NCI-H2081 (cell line): ENCODE measurements at places on chromosomes 12 and 14.

DNA sequence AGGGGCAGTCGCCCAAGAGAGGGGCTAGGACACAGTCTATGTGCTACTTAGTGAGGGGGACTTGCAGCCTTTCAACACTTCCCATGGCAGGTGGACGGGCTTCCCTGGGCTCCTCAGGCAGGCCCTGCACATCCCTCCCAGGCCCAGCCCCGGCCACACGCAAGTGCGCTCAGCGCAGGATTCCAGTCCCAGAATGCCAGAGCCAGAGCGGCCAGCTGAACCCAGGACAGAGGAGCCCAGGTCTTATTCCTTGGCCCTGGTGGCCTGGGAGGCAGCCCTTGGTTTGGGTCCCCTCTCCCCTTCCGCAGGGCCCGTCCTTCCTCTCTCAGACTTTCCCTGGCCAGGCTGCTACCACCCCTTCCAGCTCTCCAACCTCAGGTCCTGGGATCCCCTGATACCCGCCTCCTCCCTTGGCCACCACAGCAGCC is 12.0 kb downstream of the DLK1 start:
- no peak for DNase-seq

- DNase-seq, result no peak
Observed at GRCh38 chr12:49796155-49796554, 32.1 kb downstream of the NCKAP5L start.

DNA sequence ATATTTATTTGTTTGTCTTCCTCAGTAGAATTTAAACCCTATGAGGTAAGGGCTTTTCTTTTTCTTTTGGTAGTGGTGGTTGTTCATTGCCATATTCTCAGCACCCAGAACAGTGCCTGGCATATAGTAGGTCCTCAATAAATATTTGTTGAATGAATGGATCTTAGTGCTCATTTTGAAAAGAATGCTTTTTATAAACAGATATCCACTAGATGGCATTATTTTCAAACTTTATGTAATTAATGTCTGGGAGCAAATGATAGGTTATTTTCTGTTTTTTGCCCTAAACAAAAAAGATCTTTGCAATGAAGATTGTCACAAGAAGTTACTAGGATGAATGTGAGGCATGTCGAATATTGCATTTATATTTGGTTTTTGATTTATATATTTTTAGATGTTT is 64.1 kb downstream of the RAD51B start:
- peak; percentile 4 for DNase-seq

DNA sequence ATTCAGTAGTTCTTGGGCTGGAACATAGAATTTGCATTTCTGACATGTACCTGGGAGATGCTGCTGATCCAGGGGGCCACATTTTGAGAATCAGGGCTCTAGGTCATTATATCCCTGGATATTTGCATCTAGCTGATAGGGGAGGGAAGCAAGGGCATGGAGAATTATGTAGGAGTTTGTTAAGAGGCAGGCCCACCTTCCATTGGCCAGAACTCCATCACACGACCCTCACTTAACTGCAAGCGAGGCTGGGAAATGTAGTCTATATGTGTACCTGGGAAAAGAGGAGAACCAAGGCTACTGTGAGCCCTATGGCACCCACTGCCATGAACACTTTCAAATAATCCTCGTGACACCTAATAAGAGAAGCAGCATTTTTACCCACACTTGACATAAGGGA is 657.6 kb downstream of the MED13L start:
- DNase-seq, result no peak

- DNase-seq, result no peak
Observed at GRCh38 chr14:77378701-77379100, 1.5 kb downstream of the SAMD15 start.

DNA sequence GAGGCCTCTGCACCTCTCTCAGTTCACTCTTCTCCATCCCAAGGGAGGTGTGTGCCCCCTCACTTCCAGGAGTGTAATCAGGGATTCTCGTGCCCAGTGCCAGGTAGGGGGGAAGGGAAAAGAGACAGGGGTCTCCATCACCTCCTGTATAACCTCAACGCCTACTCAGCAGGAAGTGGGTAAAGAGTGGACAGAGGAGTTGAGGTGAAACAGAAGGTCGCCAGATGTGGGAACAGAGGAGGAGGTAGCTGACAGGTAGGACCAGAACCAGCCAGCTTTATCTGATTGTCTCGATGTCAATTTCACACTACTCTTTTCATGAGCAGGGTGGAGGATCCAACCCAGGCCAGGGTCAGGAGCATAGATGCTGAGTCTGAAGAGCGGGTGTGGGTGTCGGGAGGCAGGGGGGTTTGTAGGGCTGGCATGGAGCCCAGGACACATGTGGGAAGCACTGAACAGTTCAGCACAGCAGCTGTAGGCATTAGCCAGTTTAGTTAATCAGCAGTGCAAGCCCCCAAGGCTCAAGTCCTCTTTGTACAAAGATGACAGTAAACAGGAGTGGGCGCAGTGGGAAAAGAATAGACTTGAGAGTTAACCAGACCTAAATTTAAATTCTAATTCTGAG is 213.5 kb downstream of the PELI2 start:
- no peak for DNase-seq

DNA sequence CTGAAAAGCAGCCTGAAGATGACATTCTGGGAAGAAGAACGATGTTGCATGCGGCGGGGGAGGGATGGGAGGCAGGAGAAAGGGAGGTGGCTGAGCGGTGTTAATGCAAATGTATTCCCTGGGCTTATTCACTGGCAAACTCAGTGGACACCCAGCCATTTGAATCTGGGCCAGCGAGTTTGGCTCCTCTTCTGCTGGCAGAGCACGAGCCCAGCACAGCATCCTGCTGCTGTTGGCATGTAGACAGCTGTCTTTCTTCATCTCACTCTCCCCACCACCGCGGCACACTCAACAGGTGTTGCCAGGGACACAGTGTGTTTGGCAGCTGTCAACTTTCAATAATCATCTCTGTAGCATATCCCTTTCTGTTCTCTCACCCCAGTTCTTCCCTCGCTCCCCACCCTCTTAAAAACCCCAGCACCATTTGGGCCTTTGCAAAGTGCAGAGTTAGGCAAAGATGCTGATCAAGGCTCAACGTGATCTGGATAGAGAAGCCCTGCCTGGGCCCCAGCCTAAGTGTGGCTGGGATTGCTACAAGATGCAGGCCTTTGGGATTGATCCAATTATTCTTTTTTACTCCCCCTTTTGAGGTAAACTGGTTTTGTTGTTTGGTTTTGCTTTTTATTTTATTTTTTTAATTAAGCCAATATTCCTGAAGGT is 131.9 kb downstream of the EXOC5 start:
- peak; percentile 83 for DNase-seq

GRCh38 chr12:76083246-76083903 is 1.1 kb downstream of the NAP1L1 start:
- no peak for DNase-seq

GRCh38 chr12:132597333-132598316 is 12.8 kb downstream of the LRCOL1 start:
- peak; percentile 55 for DNase-seq

DNA sequence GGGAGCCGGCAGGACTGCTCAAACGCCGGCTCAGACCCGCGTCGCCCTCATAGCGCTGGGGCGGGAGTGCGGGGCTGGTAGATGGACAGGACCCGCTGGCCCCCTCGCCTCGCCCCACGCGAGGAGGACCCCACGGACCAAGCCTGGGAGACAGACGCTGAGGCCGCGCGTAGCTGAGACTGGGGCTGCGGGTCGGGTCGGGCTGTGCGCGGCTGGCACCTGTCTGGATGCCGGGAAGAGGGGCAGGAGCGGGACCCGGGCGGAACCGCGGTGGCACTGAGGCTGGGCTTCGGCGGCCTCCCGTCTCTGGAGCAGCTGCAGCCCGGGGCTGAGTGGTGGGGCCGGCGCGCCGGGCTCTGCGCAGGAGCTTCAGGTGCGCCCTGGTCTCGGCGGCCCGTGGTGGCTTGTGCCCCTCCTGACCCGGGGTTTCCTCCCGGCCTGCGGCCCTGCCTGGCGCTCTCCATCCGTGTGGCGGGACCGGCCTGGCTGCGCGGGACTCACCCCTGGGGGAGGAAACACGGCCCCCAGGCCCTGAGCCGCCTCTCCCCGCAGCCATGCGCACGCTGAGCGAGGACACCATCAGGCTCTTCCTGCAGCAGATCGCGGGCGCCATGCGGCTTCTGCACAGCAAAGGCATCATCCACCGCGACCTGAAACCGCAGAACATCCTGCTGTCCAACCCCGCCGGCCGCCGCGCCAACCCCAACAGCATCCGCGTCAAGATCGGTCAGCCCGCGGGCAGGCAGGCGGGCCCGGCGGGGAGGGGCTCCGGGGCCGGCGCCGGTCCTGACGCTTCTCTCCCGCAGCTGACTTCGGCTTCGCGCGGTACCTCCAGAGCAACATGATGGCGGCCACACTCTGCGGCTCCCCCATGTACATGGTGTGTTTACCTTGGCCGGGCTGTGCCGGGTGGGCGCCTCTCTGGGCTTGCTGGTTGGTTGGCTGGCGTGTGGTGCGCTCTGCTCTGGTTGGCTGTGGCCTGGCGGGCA is 14.0 kb downstream of the ULK1 start:
- DNase-seq, result no peak

- no peak for DNase-seq
Observed at GRCh38 chr12:39364196-39364595, 78.7 kb downstream of the KIF21A start.

GRCh38 chr12:92049403-92049802 is 96.2 kb downstream of the BTG1 start:
- DNase-seq, result no peak

GRCh38 chr12:29152223-29152868 is 3.3 kb downstream of the FAR2 start:
- DNase-seq, result no peak

DNA sequence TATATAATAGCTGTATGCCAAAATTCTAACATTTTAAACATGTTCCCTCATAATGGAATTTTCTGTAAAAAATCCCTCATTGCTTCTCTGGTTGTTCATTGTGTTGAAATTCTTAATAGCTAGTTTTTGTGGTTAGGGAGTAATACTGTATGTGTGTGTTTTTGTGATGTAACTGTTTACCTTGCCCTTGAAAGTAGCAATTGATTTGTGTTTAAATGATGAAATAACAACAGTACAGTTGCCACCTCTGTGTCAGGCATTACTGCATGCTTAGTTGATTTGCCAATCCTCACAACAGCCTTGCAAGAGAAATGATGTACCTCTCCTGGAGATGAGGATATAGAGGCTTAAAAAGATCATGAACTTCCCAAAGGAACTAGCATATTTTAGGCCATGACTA is 94.9 kb downstream of the DAAM1 start:
- DNase-seq, result no peak

DNA sequence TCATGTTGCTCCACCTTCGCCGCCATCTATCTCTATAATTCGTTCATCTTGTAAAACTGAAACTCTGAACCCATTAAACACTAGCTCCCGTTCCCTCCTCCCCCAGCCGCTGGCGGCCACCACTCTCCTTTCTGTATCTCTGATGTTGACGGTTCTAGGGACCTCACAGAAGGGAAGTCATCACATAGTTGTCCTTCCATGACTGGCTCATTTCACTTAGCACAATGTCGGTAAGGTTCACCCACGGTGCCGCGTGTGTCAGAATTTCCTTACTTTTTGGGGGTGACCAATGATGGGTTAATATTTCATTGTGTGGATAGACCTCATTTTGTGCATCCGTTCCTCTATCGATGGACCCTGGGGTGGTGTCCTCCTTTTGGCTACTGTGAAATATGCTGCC is 2.0 kb upstream of the CACNA2D4 start:
- no peak for DNase-seq

- DNase-seq, result peak; percentile 42
Observed at GRCh38 chr12:121800694-121801594, 2.9 kb upstream of the SETD1B start.

GRCh38 chr14:61512026-61512834 is 183.1 kb upstream of the HIF1A start:
- no peak for DNase-seq

- DNase-seq, result no peak
Observed at GRCh38 chr12:56252649-56253048, 5.5 kb downstream of the ANKRD52 start.

DNA sequence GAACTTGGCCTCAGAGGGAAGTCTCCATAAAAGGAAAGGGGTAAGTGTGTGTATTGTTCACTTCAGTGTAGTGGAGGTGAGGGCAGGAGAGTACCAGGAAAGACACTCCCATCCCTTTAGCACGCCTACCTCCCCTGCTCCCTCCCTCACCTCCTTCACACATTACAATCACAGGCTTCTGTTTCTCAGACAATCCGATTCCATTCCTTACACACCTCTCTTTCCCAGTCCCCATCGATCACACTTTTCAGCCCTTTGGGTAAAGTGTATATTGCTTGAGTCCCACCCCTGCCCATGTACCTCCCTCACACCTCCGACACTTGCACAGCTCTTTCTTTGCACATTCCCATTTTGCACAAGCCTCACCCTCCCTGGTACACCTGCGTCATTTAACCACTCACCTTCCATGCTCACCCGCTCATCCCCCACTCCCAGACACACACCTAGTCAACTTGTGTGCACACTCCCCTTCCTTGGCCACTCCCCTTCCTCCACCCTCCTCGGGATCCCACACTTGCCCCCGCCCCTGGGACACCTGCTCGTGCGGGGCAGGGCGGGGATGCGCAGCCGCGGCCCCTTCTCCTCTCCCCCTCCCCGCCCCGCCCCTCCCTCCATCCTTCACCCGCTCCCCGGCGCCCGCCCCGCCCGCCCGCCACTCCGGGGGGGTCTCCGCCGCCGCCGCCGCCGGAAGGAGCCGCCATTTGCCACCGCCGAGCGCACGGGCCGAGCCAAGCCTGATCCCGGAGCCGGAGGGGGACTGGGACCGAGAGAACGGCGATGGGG is at the start of gene MARCHF9:
Gene MARCHF9 (plus strand): TSS at position 693 of the 783 bp plus-strand sequence. CDS start 426 bp downstream, outside the sequence.
- peak; percentile 88 for DNase-seq

DNA sequence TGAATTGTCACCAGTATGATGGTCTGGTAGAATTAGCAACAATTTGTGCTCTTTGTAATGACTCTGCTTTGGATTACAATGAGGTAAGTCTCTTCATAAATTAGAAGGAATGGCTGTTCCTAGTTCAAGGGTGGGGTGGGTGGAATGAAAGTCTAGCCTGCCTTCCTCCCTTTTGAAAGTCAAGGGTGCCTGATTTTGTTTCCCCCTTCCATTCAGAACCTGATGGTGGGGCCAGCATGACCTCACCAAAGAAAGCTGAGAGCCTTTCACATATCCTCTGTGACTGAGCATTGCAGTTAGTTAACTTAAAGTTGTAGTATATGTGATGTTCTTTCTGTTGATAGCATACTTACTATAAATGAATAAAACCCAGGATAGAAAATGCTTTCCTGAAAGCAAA is 52.2 kb downstream of the ATP2A2 start:
- DNase-seq, result no peak

DNA sequence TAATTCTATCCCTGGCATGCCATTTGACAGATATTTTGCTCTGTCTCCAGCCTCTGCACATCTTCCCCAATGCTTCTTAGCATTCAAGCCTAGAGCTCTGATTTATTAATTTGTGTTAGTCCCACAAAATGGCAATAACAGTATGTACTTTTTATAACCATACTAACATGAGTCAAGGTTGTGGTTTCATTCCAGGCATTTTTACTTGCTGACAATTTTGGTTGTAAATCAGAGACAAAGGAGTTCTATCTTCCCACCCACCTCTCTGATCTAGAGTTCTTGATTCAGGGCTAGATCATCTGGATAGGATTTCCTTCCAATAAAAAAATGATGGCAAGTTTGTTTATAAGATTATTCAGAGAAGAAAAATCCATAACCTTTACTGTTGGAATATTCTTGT is 18.5 kb upstream of the CISTR start:
- no peak for DNase-seq

GRCh38 chr14:54590481-54590880 is 23.6 kb downstream of the SAMD4A start:
- no peak for DNase-seq
